ENCODE measurements at places on chromosomes 11 and 22.

DNA sequence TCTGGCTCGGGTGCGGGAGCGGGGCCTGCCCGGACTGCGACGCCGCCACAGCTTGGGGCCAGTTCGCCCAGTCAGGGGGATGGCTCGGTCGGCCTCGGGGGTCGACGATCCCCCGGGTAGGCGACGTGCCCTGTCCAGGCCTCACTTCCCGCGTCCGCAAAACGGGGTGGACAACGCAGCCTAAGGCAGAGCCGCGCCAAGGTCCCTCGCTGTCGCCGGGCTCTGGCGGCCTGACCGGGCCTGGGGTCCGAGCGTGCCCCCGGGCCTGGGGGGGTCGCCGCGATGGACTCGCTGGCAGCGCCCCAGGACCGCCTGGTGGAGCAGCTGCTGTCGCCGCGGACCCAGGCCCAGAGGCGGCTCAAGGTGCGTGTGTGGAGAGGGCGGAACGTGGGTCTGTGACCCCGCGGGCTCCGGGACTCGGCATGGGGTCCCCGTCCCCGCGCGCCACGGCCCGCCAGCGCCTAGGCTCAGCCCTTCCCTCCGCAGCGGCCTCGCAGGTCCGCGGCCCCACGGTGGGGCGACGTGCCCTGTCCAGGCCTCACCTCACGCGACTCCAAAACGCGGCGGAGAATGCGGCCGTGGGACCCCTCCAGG is 4.2 kb downstream of the SEPTIN5 start:
- DNase-seq: no peak

DNA sequence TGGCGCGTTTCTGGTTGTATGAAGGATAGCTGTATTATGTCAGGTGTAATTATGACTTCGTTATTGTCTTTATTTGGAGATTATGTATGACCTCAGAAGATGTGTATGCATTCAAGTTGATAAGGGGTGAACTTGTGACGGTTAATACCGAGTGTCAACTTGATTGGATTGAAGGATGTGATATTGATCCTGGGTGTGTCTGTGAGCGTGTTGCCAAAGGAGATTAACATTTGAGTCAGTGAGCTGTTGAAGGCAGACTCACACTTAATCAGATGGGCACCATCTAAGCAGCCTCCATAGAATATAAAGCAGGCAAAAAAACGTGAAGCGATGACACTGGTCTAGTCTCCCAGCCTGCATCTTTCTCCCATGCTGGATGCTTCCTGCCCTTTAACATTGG is 15.3 kb upstream of the CD82 start:
- DNase-seq: no peak

GRCh38 chr11:79363861-79364378 is 76.9 kb downstream of the TENM4 start:
- no peak for DNase-seq

DNA sequence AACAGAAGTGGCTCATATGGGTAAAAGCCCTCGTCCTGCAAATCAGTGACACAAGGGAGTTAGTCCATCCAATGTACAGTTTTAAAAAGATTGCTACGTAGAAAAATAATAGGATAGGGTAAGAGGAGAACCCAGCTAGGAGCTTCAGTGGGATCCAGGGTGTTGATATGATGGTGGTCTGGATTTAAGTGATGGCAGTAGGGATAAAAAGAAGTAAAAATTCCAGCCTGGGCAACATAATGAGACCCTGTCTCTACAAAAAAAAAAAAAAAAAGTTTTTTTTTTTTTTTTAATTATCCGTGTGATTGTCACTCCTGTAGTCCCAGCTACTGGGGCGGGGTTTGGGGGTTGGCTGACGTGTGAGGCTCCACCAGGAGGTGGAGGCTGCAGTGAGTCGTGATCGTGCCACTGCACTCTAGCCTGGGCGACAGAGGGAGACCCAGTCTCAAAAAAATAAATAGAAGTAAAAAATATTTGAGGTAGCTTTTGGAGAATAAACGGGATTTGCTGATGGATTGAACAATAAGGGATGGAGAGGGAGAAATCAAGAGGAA is 7.0 kb upstream of the L3MBTL2 start:
- DNase-seq: no peak

GRCh38 chr11:9565822-9566560 is 7.5 kb upstream of the WEE1 start:
- DNase-seq: peak; percentile 100

GRCh38 chr11:91495837-91496236 is 728.8 kb upstream of the FAT3 start:
- no peak for DNase-seq

DNA sequence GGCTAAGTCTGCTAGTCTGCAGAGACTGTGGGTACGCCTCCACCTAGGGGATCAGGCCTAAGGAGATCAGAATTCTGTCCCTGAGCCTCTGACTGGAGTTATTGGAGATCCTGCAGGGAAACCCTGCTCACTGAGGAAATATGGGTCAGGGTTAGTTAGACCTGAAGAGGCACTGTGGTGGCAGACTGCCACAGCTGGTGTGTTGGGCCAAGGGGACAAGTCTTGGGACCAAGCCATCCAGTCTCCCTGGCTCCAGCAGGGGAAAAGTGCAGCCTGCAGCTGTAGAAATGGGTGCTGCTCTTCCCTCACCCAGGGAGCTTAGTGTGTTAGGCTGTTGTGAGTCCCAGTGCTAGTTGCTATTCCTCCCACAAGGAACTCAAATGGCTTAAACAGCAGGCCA is 334.8 kb upstream of the LARGE1 start:
- no peak for DNase-seq

GRCh38 chr11:47724041-47724729 is 9.0 kb upstream of the AGBL2 start:
- DNase-seq: peak; percentile 19

DNA sequence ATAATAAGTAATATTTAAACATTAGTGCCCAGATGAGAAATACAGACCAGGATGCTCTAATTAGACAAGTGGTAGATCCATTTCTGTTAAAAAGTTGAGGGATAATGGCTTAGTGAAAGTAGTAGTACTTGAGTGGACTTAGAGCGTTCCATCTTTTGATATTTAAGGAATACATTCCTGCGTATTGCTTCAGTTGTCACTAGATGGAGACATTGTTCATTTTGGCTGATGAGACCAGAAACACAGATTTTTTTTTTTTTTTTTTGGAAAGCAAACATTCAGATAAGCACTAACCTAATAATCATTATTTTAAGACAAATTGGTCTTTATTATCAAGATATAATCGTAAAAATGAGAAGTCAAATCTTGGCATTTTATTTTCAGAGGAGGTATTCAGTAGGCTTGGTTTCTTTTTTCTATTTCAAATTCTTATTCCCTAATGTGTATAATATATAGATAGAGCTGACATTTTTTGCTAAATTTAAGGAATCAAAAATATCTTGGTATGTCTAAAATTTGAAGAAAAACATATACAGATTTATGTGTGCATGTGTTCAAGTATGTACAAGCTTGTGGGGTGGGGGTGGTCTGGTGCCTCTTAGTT is 92.9 kb downstream of the DYNC2H1 start:
- peak; percentile 47 for DNase-seq

DNA sequence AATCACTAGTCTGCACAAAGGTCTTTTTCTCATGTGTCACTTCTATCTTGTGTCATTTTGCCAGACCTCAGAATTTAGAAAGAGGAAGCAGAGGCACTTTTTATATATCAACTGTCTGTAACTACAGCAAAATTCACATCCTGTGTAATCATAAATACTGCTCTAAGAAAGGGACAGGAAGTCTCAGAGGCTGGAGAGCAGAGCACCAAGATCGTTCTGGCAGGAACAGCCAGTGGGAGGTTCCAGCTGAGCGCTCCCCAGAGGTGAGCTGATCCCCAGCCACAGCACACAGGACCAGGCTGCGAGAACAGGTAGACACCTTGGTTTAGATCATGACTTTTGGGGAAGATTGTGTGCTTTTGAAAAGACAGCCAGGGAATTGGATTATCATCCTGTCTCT is at the start of gene MS4A7:
TSS of gene MS4A7 (plus strand) at position 179 of the 400 bp plus-strand sequence. CDS start 4,610 bp downstream, outside the sequence.
- DNase-seq: no peak

GRCh38 chr22:40183029-40183581 is 5.4 kb downstream of the TNRC6B start:
- DNase-seq: peak; percentile 88

DNA sequence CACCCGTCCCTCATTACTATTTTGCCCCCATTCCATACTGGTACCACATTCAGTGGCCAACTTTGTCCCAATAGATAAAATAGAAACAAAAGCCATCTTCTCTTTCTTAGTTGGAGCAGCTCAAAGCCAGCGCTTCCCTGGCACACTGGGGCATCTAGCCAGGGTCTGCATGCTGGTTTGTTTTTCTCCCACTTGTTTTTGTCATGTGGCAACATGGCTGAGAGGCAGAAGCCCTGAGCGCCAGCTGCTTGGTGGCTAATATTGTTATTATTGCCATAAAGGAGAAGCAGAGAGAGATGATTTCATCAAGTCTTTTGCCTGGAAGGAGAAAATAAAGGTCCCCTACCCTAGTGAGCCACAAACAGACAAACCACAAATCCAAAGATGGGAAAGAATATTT is 48.4 kb upstream of the CRTAM start:
- no peak for DNase-seq

DNA sequence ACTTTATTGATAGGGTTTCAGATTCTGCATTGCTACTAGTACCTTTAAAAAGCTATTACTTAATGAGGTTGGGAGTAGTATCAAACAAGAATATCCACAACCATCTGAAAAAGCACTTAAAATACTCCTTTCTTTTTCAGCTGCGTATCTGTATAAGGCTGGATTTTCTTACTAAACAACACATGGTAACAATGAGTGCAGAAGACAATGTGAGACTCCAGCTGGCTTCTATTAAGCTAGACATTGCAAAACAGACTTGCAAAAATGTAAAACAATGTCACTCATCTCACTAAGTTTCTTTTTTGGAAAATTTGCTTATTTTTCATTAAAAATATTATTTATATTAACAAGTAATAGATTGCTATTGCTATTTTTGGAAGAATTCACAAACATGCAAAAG is 132.6 kb downstream of the WNT11 start:
- DNase-seq: peak; percentile 78

- no peak for DNase-seq
Observed at GRCh38 chr11:116172156-116172555, 600.6 kb downstream of the BUD13 start.

DNA sequence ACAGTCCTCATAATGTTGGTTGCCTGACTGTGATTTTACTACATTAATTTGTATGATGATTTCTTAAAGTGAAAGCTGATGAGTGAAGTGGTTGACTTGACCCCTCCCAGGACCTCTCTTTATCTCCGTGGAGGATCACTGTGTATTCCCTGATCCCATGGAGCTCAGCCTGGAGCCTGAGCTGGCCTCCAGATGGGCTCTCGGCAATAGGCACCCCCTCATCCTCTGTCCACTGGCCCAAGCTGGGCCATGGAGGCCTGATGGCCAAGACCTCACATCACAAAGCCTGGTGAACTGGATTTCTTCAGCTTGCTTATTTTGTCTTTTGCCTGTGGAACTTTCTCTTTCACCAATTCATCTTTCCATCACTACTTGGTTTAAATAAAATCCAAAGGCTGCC is 75.2 kb downstream of the WNT11 start:
- DNase-seq: no peak

DNA sequence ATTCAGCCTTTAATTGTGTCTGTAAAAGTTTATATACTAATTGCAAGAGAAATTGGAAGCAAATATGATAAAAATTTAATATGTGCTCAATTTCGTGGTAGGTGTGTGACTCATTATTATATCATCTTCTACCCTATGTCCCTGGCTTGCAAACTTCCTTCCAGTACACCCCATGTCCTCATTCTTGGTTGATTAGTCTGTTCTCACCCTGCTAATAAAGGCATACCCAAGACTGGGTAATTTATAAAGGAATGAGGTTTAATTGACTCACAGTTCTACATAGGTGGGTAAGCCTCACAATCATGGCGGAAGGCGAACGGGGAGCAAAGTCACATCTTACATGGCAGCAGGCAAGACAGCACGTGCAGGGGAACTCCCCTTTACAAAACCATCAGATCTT is 11.9 kb downstream of the MRGPRX3 start:
- peak; percentile 4 for DNase-seq

- peak; percentile 47 for DNase-seq
Observed at GRCh38 chr22:50733521-50734342, 4.3 kb upstream of the ACR start.

GRCh38 chr11:65373839-65374580 is 8.4 kb downstream of the SLC25A45 start:
- no peak for DNase-seq

DNA sequence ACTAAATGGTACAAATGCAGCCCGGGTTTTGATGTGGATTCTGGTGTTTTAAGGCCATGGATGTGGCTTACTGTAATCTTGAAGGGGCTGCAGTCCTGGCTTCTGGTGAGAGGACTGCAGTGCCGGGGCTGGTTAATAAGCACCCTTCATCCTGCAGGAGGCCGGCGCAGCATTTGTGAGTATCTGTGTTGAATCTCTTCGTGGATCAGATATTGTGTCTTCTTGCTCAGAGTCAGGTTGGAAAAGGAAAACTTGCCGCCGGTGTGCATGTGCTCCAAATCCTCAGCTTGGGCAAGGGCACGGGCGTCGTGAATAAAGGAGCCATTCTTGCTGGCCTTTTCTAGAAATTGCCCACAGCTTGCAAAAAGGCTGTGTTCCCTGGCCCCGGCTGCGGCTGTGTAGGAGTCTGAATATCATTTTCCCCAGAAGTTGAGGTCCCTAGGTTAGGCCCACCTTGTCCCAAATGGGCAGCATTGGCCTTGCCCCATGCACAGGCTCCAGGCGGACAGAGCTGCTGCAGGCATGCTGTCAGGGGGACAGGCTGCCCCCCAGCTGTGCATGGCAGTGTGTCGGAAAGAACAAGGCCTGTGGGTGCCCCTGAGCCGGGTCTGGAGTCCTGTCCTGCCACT is 28.9 kb upstream of the PARVB start:
- no peak for DNase-seq

GRCh38 chr11:15234796-15235195 is 120.1 kb downstream of the INSC start:
- DNase-seq: no peak

DNA sequence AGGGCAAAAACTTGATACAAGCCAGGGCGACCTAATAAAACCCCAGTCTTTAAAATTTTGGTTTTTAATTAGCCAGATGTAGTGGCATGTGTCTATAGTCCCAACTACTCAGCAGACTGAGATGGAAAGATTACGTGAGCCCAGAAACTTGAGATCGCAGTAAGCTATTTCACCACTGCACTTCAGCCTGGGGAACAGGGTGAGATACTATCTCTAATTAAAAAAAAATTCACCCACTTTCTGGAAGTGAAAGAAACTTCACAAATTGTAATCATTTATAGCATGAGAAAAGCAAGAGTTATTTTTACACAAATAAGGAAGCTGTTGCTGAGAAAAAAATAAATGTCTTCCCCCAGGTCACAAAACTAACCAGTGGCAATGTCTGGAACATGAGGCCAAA is 882 bp upstream of the GLYATL2 start:
- DNase-seq: no peak

- peak; percentile 82 for DNase-seq
Observed at GRCh38 chr11:126459691-126460281, 104.3 kb downstream of the ST3GAL4 start.

DNA sequence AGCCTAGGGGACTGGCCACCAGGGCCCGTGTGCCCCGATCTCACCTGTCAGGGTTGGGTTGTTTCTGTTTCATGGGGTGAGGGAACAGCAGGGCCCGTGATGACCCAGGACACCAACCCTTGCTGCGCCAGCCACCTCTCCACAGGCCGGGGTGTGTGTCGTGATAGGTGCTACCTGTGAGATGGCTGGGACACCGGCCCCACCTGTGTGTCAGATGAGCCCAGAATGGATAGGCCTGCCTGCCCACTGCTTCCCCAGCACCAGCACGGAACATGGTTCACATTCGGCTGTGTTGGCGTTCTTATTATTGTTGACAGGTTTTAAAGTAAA is 7.1 kb downstream of the CLDN5 start:
- no peak for DNase-seq

GRCh38 chr11:68575025-68575665 is 109.2 kb upstream of the GAL start:
- DNase-seq: no peak

GRCh38 chr11:56010716-56011115 is 16.3 kb upstream of the OR5F1 start:
- no peak for DNase-seq
